ENCODE measurements at places on chromosomes 1 and 21.
A peak's percentile ranks its signal among the peaks of the same experiment; 100 is the strongest.

GRCh38 chr1:239909898-239910297 is 181.8 kb upstream of the FMN2 start:
- no peak for DNase-seq

- DNase-seq = no peak
These were observed 434.9 kb upstream of the DAB1 start for GRCh38 chr1:57858740-57859139.

DNA sequence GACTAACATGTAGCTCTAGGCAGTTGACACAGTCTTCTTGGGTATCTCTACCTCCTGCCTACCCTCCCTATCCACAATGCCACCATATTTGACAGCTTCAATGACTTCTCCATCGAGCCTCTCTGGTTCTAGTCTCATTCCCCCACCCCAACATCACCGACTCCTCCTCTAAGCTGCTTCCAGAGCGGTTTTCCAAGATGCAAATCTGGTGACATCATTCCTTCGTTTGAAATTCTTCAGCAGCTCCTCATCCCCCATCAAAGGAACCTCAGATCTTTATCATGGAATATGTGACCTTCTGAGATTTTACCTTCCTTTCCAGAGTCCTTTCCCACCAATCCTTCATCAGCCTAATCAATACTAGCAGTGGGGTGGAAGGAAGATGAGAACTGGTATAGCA is 352.4 kb upstream of the RUNX1 start:
- no peak for DNase-seq

DNA sequence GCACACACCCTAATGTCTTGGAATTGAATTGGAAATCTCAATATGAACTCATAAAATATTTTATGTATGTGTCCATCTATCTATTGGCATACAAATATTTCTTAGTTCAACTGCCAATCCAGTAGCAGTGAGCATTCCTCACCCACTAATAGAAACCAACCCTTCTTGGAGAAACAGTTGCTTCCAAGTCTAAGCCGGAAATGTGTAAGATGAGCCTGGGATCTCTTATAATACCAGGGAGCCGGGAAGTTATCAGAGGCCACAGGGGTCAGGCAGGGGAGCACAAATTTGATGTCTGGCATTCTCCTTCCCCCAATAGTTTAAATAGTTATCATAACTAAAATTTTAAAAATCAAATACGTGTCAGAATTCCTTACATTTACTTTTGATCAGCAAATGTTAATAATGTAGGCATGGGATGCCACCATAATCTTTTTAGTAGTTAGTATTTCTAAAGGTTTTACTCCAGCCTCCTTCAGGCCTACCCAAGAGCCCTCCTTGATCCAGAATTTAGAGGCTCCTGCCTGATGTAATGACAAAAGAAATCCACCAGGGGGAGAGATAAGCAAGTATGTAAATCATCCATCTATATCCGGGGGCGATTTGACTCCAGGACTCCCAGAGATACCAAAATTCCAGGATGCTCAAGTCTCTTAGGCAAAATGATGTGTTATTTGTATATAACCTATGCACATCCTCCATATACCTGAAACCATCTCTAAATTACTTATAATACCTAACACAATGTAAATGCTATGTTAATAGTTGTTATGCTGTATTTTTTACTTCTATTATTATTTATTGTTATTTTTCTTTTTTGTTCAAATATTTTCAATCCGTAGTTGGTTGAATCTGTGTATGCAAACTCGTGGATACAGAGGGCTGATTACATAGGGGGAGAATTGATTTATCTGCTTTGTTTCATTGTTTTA is 218.7 kb upstream of the COA6 start:
- peak; percentile 69 for DNase-seq

DNA sequence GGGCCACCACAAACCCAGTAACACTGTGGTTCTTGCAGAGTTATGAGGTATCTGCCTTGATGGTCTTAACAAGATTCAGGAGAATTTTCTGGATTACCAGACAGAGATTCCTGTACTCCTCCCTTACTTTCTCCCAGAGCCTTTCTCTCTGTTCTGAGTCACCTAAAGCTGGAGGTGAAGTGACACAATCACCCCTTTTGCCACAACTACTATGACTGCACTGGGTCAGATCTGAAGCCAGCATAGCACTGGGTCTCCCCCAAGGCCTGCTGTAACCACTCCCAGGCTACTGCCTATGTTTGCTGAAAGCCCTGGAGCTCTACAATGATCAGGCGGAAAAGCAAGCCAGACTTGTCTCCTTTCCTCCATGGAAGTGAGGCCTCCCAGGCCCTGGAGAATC is 156.7 kb upstream of the NEGR1 start:
- DNase-seq = no peak

DNA sequence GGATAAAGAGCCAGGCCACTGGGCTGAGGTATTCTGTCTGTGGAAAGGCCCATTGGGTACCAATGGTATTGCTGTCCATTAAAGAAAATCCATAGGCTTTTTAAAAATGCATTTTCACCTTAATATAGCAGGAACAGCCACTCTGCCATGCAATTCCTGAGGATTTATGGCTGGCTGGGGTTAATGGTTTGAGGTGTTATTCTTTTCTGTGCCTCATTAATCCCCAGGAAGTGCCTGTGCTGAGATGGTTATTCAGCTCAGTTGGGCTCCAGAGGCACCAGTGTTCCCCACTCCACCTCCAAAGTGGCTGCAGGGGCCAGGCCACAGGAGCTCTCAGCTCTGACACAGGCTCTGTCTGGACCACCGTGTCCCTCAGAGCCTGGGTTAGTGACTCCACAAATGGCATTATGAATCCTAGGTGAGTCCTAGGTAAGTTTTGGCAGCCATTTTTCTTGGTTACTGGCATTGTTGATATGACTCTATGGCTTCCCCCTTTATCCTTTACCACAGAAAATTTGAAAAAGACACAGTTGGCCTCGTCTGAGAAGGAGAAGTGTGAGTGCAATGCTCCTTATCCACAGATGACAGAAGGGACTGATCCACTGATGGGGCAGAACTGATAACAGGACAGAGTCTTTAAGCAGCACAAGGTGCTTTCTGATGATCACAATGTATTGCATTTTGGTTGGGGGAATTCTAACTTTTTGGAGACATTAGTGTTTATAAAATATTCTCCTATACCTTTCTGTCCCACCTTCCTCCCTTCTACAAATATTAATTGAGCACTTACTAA is 2.2 kb upstream of the PAPPA2 start:
- DNase-seq = no peak

GRCh38 chr1:55210990-55211801 is 4.0 kb downstream of the USP24 start:
- peak; percentile 11 for DNase-seq

DNA sequence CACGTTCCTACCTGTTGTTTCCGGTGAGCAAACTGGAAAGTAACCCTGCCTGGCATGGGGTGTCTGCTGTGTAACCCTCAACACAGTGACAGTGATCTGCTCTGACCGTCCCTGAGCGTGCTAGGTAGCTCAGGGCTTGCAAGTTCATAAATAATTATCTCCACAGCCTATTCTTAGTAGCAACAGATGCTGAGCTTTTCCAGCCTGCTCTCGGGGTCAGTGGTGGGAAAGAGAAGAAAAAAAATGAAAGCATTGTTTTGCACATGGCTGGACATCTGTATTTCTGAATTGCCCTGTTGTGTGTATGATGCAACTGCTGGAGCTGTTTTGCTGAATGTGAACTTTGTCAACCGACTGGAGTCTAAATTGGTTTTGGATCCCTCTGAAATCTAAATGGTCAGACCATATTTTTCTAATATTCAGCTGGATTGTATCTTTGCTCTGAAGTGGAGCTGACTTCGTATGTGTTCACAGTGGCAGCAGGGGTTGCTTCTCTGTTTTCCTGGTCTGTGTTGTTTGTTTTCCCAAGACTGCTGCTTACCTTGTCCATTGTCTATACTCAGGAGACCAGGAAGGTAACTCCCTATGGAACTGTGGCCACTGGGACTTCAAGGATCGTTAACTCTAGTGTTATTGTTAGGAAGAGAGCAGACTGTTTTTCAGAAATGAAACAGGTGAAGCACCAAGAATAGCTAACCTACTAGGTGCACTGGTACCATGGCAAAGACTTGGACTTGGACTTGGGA is 27.0 kb downstream of the TGFB2 start:
- DNase-seq = peak; percentile 31

GRCh38 chr1:209755926-209756614 is at the start of gene TRAF3IP3:
Gene TRAF3IP3, plus strand, starts transcription at chr1:209756053. Its CDS starts 3,987 bp downstream, at chr1:209760040.
- DNase-seq = no peak

DNA sequence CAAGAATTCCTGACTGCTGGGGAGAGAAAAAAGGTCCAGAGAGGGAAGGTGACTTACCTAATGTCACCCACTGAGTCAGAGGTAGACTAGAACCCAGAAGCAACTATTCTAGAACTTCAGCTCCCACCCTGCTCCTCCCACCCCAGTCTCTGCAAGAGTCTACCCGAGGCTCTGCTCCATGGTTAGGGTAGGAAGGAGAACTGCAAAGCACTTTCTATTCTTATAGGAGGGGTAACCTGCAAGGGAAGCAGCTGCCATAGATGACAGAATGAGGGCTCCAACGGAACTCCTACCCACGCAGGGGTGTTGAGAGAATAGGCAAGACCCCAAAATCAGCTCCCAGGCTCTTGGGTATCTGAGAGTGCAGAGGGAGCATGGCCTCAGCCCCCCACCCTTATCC is 4.3 kb downstream of the SLC9A1 start:
- DNase-seq = no peak

DNA sequence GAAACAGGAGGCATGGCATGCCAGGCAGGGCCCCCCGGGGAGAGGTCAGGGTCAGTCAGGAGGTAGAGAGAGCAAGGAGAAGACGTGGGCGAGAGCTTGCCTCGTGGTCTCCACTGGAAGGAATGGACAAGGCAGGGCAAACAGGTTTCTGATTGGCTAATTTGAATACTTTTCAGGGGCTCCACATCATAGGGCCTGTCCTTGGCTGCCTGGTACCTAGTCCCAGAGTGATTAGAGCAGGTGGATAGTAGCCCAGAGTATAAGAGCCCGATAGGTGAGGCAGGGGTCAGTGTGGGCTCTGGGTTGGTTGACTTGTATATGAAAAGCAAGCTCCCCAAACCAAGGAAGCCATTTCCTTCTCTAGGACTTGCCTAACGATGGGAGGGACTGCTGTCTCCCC is 178.6 kb downstream of the ZP4 start:
- no peak for DNase-seq

- no peak for DNase-seq
These were observed 10.9 kb upstream of the SSBP3 start for GRCh38 chr1:54417123-54417522.

- no peak for DNase-seq
These were observed 46.7 kb downstream of the SMYD3 start for GRCh38 chr1:246460406-246460805.
